HFFc6 (cell line): ENCODE measurements at places on chromosomes 16 and 17. TPM values are rescaled to one million over a fixed set of nuclear protein-coding genes. Genes with fewer than 3 reads are reported as not detected.

AXIN2 gene
- total RNA-seq: 0.28 to 0.50 TPM (median 0.36 TPM) in 3 replicates

GRCh38 chr16:29736112-29736511 is 9.7 kb downstream of the C16orf54 start:
- no peak for DNase-seq

BHLHA9 gene
- not detected in 3 replicates for total RNA-seq

GRCh38 chr17:17088541-17089525 is 46.6 kb downstream of the MPRIP start:
- DNase-seq: no peak

HELZ gene
- total RNA-seq: 34.1 to 39.5 TPM (median 38.2 TPM) in 3 replicates
